Right renal cortex interstitium (tissue), 3 donors: ENCODE measurements at places on chromosomes 3 and 15. TPM values are rescaled to one million over a fixed set of nuclear protein-coding genes. Genes with fewer than 3 reads are reported as not detected.

PIERCE2 gene
- polyA plus RNA-seq = 6.3 TPM

KCNMB2 gene
- 33.9 TPM for polyA plus RNA-seq

GCSAM gene
- 2.0 TPM for polyA plus RNA-seq

OTOL1 gene
- polyA plus RNA-seq = not detected

GXYLT2 gene
- 14.7 TPM for polyA plus RNA-seq

SLC28A1 gene
- polyA plus RNA-seq = 5.3 TPM

DNAH12 gene
- polyA plus RNA-seq = 1.1 TPM

PCCB gene
- polyA plus RNA-seq = 77.3 TPM

GOLGA8N gene
- 14.9 TPM for polyA plus RNA-seq

RPL15 gene
- 2,160 TPM for polyA plus RNA-seq
